T-cell (primary cell): ENCODE measurements at places on chromosomes 7 and 10.

GRCh38 chr10:118216020-118216419 is 126.1 kb downstream of the FAM204A start:
- DNase-seq, result no peak

- DNase-seq, result no peak
Observed at GRCh38 chr7:41931263-41931646, 228.4 kb upstream of the INHBA start.

DNA sequence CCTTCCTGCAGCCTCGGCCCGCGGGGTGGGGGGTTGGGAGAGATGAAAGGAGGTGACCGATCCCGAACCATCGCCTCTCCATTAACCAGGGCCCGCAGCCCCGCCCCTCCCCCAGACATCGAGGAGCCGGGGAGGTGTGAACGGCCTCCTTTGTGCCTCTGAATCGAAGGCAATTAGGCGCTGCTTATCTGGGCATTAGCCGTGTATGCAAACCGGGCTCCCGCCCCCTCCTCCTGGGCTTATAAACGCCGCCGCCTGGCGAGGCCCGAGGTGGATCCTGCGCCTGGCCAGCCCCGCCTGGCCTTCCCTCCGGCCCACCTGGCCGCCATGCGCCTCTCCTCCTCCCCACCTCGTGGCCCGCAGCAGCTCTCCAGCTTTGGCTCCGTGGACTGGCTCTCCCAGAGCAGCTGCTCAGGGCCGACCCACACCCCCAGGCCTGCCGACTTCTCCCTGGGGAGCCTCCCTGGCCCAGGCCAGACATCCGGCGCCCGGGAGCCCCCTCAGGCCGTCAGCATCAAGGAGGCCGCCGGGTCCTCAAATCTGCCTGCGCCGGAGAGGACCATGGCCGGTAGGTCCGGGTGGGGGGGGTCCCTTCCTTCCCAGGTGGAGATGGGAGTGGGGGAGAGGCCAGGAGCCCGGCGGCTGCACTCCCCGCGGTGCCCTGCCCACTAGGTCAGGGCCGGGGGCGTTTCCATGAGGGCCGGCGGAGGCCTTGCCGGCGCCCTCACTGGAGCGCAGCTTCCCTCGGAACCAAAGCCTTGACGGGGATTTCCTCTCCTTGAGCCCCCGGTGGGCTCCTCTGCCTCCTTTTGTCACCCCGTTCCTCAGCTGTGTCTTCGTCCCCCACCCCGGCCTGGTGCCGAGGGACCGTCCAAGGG is at the start of gene VENTX:
Gene VENTX (plus strand): TSS at position 268 of the 878 bp plus-strand sequence. CDS start 60 bp downstream, at position 328.
- no peak for DNase-seq

DNA sequence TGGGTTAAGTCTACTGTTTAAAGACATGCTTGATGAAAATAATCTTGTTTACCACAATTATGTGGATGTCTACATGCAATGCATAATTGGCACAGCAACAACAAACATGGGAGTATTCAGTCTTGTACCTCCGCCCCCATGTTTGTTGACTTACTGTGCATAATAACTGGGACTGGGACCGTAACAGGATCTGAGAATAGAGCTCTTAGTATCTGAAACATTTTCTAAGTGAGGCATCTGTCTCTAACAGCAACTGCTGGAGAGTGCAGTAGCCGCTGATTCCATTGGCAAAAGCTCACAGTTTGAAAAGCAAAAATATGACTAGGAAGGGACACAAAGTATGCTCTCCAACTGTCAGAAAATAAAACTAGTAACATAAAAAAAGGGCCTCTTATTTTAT is 61.6 kb downstream of the ENO4 start:
- no peak for DNase-seq

- no peak for DNase-seq
Observed at GRCh38 chr10:13628661-13629060, 41.9 kb downstream of the PRPF18 start.

GRCh38 chr7:151794508-151795167 is 82.3 kb downstream of the PRKAG2 start:
- no peak for DNase-seq

DNA sequence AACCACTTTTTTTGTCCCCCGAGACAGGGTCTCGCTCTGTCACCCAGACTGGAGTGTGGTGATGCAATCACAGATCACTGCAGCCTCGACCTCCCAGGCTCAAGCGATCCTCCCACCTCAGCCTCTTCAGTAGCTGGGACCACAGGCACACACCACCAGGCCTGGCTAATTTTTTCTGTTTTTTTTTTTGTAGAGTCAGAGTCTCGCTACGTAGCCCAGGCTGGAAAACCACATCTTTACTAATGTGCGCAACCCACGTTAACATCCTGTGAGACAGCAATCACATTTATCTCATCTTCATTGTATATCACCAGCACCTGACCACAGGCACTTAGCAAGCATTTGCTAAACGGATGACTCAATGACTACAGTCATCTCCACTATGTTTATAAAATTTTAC is 77.8 kb upstream of the ATP6V0A4 start:
- peak; percentile 54 for DNase-seq

GRCh38 chr10:110083884-110084283 is 76.1 kb downstream of the ADD3 start:
- no peak for DNase-seq

- no peak for DNase-seq
Observed at GRCh38 chr7:69768986-69769595, 170.8 kb downstream of the AUTS2 start.
